Right lung (tissue), 10 donors: ENCODE measurements at places on chromosomes 4 and X. TPM values are rescaled to one million over a fixed set of nuclear protein-coding genes. Genes with fewer than 3 reads are reported as not detected.

- no peak for DNase-seq
These were observed 8.9 kb upstream of the ADGRG4 start for GRCh38 chrX:136291824-136292223.

- DNase-seq: no peak
These were observed 5.7 kb downstream of the CYP2U1 start for GRCh38 chr4:107937040-107937439.

DNA sequence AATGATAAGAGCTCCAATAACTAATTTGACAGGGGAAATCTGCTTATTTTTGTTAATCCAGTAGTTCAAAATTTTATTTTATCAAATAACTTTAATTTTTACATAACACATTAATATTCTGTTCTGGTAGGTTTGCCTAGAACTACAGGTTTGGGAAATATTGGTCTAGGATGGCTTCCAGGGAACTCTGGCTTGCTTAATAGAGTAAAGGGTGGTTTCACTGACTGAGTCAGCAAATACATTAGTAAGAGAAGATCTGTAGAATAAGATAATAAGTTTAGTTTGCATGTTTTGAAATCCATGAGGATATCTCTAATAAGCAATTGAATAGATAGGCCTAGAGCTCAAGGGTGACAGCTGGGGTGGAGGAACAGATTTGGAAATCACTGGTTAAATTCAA, 500.7 kb downstream of the ZNF674 start:
- DNase-seq: no peak

DNA sequence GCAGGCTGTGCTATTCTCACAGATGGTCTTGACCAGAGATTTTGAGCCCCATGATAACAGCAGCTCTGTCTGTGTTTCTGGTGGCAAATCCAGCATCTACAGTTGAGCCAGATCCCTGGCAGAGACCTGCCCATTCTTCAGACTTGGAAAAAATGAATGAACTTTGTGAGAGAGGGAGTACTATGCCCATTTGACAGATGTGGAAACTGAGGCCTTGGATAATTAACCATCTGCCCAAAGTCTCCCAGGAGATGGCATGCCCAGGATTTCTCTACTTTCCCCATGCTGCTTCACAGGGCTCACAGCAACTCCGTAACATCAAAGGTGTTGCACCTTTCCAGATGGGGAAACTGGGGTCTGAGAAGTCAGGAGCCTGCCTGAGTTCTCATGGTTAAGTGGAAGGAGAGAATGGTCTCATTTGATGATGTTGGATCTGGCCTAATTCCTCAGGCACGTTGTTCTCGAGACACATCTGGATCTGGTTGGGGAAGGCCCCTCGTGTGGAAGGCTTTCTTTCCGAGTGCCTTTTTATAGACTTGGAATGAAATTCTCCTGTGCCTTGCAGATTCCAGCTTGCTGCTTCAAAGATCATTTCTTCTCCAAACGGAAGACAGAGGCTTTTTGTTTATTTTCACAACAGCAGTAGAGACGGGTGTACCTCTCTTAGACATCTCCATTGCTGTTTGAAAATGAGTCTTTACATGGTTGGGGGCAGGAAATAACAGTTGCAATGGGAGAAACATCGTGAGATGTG, 73.3 kb upstream of the STX18 start:
- DNase-seq: no peak

DNA sequence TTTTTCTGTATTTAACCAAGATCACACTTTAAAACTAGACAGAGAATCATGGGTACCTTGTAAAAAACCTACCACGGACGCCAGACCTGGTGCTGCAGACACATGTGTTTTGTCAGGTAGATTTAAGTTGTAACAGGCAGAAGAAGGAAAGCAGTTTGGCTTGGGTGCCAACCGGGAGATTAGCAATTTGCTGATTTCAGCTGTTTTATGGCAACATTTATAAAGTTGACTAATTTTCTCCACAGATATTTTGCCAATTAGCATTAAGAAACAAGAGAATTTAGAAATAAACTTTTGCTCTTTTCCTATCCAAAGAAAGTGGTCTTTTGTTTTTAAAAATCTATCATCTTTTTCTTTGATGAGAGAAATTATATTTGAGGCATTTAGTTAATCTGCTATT, 76.3 kb upstream of the STOX2 start:
- no peak for DNase-seq

- DNase-seq: no peak
These were observed 57.6 kb downstream of the RWDD4 start for GRCh38 chr4:183601381-183601780.

GRCh38 chr4:141356321-141356962, 135.7 kb downstream of the ZNF330 start:
- DNase-seq: no peak

DNA sequence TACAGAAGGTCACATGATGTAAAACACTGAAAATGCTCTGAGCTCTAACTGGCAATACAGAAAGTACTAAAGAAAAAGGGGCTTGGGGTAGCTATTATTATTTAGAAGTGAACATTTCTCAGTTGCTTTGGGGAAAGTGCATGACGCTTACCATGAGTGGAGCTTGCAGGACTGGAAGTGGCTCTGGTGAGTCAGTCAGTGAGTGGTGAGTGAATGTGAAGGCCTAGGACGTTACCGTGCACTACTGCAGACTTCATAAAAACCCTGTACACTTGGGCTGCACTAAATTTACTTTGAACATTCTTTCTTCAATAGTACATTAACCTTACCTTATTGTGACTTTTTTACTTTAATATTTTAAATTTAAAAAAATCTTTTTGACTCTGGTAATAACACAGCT, 89.3 kb upstream of the ENPP6 start:
- no peak for DNase-seq

DNA sequence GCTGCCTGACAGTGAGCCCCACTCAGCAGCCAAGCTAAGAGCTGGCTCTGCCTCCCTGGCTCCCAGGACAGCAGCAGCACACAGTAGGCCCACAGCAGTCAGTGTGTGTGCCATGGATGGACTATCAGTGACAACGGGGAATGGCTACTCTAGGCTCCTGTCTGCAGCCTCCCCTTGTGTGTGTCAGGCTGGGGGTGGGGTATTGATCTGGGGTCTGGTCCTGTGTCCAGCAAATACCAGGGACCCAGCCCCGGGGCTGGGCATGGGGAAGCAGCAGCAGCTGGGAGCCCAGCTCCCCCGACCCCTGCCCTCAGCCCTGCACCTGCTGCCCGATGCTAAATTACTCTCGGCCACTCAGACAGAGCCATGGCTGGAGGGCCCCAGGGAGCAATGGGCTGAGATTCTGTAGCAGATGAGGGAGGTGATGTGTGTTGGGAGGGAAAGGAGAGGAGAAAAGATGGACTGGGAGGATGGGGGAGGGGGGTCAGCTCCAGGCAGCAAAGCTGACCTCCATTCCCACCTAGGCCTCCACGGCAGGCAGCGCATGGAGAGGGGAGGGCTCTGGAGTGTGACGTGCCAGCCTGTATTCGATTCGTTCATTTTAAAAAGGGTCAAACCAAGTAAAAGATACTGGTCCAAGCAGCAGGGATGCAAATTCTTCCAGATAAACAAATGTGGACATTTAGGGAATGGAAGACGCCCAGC, 61.3 kb upstream of the CRMP1 start:
- DNase-seq: no peak

- no peak for DNase-seq
These were observed 149.0 kb downstream of the FAM13A start for GRCh38 chr4:88908003-88908402.

GRCh38 chrX:123959281-123960063, 2.0 kb upstream of the STAG2 start:
- DNase-seq: peak; percentile 48

DNA sequence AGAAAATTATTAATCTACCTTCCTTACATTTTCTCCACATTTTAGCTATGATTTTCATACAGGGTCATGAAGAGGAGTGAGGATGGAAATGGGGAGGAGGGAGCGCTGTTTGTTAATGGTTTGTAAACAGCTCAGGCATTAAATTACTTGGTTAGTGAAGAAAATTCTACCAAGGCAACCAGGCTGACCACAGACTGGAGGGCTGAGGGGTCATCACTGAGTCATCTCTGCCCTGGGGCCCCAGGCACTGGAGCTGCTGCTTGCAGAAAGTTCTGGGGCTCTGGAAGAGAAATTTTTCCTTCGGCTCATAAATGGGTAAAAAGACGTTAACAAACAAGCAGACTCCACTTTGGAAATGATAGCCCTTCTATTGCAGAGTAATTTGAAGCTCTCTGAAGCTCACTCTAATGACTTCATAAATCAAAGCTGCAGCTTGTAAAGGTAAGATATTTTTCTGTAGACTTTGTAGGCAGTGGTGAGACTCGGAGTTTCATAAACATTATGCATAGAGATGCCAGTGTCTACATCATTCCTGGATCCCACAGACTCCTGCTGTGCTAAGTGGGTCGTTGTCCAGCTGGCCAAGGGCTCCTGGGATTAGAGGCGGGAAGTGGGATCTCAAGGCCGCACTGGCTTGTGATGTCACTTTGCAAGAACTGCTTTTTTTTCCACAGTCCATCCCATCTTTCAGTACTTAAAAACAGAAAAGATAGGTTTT, 159.6 kb downstream of the PTTG2 start:
- no peak for DNase-seq

- no peak for DNase-seq
These were observed 2.5 kb downstream of the TIMP1 start for GRCh38 chrX:47584714-47585113.

DNA sequence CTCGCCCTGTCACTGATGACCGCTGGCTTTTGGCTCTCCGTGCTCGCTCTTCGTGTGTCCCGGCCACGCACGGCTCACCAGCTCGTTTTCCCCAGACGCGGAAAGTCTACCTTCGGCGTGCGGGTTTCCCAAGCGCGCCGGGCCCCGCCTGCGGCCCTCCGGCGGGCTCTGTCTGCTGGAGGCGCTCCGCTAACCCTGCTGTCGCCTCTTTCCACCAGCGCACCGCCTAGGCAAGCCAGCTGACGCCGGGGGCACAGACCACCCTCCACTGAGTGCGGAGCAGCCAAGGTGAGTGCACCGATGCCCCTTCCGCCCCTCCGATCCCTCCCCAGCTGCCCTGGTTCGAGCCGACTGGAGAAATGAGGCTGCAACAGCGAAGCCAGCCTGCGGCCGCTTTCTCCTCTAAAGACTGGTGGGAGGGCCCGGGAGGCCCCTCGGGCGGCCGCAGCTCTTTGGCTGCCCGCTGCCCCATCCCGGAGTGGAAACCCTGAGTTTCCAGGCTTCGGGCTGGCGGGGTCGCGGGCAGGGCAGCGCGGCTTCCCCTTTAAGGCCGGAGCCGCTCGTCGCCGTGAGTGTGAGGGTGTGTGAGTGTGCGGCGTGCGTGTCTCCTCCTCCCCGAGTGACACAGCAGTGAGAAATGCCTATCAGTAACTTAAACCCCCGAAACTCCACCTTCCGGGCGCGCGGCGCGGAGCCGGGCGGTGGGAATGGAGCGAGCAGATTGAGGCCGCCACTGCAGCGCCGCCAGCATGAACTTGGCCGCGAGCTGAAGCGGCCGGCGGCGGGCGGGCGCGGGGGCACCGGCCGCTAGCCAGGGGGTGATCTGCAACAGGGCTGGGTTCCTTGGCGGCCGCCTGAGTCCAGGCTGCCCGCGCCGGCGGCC, at the start of gene MAMLD1:
MAMLD1 (plus strand) TSS at position 719 of the 883 bp plus-strand sequence. CDS start 82,200 bp downstream, outside the sequence.
- DNase-seq: peak; percentile 71

DNA sequence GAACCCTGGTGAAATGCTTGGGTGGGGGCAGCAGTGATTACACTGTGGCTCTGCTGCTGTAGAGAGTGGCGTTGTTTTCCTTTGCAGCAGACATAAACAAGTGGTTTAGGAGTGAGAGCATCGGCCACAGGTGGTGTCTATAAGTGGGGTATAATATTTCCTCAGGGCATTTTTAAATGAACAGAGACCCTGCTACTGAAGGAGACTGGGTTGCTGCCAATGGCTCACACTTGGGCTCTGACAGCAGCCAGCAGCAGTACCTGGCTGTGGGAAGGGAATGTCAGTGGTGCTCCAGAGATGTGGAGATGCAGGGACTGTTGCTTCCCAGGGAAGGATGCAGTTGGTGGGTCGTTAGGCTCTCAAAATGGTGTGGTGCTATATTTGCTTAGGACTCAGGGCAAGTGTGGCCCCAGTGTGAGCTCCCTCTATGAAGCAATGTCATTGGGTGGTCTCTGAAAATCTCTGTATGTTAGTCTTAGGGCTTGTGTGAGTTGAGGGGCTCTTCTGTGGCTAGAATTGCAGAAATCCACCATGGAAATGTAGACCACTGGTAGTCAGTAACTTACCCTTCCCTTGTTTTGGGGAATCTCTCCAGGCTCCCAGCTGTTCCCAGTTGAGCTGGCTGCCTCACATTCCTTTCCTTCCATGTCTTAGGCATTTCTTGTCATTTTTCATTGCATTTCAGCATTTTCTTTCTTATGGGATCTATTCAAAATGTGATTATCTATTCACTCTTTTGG, 1023.0 kb upstream of the GRID2 start:
- no peak for DNase-seq

DNA sequence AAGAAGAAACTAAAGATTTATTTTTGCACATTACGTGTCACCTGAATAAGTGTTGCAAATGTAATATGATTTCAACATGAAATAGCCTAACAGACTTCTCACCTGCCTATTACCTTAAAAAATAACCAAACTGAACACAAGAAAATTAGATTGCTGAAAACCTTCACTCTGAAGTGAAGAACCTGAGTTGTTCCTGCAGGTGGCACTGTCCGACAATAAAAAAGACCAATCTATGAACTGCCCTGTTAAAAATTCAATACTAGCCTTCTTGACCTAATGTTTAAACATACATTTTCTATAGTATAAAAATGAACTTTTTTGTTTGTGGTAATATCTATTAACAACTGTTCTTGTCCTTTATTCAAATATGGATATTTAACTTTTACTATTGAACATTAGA, 69.2 kb upstream of the PNPLA4 start:
- DNase-seq: peak; percentile 29

DNA sequence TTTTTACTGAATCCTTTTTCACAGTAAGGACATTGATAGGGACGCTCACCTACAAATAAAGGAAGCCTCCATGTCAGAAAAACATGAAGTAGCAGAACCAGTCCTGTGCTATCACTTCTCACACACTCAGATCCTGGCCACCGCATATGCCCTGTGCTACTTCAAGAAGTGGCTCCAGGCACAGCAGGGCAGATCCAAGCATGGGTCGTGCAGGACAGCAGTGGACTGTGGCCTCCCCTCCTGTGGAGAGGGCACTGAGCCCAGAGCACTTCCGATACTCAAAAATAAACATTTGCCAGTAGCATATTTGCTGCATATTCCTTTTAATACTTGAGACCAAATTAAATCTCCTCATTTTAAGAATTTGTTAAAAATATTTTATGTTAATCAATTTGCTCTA, 167.9 kb downstream of the PRDM5 start:
- no peak for DNase-seq

- DNase-seq: no peak
These were observed 103.3 kb upstream of the EPHA5 start for GRCh38 chr4:65773636-65774035.

DNA sequence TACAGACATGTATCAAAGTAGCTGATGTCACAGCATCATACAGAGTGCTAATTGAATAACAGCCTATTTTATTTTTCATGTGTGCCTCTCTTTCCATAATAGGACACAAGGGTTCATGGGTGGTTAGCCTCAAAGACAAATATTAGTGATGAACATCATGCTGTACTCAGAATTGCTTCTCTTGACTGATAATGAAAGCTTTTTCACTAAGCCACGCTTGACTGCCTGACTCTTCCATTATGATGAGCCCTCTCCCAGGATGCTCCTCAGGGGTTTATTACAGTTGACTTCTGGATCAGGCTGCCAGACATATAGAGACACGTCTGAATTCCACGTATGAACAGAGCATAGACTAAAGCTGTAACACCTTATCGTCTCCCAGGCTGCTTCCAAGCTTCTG, 2757.5 kb downstream of the PCDH7 start:
- no peak for DNase-seq

Gene DNAAF6
- polyA plus RNA-seq: 0.42 TPM

Gene PWWP3B
- 4.4 TPM for polyA plus RNA-seq

Gene PABPC1L2A
- not detected for polyA plus RNA-seq

Gene DLG3
- 50.1 TPM for polyA plus RNA-seq

Gene CCNA2
- 39.3 TPM for polyA plus RNA-seq

Gene CXXC4
- polyA plus RNA-seq: 10.1 TPM
